Ovary (tissue), 10 donors: ENCODE measurements at places on chromosomes 1 and 21.

DNA sequence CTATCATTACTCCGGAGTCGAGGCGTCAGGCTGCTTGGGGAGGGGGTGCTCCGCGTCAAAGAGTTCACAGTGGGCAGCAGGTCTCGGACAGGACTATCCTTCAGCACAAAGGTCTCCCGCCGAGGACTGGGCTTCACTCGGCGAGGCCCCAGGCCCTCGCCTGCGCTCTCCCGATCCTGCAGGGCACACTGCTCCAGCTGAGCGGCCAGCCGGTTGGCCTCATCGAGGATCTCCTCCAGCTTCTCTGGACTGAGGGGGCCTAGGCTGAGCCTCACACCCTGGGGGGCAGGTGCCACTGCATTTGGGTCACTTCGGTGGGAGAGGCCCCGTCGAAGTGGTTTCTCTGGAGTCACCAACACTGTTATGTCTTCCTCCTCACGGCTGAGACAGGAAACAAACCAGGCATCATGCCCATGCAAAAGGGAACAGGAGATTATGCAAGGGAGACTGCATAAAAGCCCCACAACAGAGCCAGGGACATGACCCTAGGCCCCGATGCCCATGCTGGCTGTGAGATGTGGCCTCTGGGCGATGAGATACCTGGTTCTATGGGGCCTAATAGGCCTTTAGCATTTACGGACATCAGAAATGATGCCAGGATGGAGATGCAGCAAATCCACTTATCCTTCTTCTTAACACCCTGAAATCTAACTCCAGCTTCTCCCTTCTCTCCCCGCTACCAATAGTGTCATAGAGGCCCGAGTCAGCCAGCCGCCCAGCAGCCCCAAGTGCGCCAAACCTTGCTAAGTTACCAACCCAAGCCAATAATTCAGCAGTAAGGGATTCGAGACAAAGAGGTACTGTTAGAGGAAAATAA lies 1.1 kb downstream of the PSRC1 start:
- DNase-seq: no peak

DNA sequence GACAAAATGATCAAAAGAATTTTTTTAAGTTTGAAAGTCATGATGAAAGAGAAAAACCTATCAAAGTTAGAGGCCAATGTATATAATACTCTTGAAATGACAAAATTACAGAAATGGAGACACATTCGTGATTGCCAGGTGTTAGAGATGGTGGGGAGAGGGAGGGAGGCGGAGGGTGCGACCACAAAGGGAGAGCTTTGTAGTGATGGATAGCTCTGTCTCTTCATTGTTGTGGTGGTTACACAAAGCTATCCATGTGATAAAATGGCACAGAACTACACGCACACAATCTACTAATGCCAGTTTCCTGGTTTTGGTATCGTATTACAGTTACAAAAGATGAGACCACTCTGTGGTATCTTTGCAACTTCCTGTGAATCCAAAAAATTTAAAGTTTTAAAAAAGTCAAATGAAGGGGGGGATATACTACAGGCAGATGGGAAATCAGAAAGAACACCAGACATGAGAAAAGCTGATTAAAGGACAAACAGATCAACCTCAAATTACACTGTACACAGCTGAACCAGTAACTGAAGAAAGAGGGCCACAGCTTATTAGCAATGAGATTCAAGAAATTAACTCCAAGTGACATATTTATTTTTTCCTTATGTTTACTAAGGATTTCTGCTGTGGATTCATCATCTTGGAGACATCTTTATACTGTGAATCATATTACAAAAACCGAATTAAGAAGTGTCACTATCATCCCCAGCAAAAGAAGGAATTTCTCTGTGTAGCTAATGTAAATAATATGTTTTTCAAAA lies 199.1 kb downstream of the SLC45A1 start:
- DNase-seq: no peak

DNA sequence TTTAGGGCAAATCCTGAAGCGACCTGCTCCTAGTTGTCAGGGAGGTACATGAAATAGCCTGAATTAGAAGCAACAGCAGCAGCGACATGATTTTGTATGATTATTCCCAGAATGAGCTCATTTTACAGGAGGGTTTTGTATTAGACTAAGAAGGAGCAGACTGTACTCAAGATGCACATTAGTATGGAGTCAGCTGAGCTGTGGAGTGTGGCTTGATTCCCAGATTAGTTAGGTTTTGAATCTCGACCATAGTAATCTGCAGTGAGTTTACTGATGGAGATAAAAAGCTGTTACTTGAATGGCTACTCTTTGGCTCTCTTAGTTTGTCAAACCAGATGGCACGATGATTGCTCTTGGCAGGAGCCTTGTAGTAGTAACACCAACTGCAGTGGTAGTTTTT lies 143.1 kb downstream of the PHTF1 start:
- no peak for DNase-seq

GRCh38 chr1:12001249-12001917 lies 17.9 kb upstream of the MIIP start:
- DNase-seq: peak; percentile 62

GRCh38 chr21:39104911-39105310 lies 78.3 kb downstream of the PSMG1 start:
- DNase-seq: no peak

GRCh38 chr1:203177036-203177405 lies 1.4 kb upstream of the MYBPH start:
- no peak for DNase-seq

GRCh38 chr1:30778154-30778978 lies 20.8 kb upstream of the LAPTM5 start:
- DNase-seq: no peak

DNA sequence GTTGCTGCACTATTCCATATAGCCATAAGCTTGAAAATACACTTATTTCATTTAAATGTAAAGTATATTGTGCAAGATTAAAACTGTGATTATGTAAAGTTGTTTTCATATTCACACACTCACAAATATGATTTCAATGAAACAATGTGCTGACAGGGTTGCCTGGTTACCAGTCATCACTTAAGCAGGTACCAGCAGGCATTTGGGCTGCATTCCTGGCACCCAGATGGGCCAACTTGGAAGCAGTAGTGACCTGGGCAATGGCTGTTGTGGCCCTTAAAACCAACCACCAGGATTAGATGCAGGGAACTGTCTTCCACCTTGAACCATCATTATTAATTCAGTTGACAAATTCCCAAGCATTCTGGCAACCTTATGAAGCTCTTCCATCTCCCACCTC lies 45.0 kb upstream of the RASAL2 start:
- DNase-seq: no peak

- no peak for DNase-seq
Measured at GRCh38 chr1:31572323-31573104, 3.8 kb upstream of the TINAGL1 start.

- DNase-seq: no peak
Measured at GRCh38 chr21:34126691-34127090, 53.3 kb downstream of the MRPS6 start.

DNA sequence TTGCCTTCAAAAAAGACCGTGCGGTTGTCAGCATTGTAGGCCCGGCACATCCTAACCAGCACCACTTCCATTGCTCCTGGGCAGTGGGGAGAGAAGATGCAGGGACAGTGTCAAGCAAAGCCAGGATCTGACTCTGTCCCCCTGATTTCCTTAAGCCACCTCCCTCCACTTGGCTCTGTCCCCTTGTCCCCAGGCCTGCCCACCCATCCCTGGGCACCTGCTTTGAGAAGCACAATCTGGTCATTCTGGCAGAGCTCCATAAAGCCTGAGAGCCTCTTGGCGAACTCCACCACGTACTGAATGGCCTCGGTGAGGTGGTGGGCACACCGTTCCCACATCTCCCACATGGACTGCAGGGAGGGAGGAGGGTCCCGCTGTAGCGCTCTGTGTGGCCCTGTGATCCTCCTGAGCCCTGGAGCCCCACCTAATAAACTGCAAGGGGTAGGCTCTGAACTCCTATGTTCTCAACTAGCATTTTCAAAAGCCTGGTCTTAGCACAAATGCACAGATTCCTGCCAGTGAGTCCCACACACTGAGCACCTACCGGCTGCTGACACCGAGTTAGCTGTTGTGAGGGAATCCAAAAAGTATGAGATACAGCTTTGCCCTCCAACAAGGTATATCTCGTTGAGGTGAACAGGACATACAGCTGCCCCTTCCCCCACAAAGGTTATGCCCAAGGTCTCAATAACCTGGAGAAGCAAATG lies 8.2 kb upstream of the LINGO4 start:
- DNase-seq: no peak

DNA sequence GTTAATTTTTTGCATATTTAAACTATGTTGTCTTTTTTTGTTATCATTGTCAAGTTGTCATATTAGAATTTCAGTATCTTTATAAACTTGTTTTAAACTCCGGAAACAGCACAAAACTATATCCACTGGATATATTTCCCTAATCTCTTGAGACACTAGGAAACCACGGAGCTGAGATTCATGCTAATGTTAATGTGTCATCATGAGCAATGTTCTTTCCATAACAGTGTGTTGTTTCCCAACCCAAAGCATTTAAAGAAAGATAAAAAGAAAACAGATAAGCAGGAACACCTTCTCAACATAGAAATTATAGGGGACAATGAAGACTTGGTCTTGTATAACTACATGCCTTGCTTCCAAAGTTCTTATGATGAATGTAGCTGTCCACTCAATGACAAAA lies 626.2 kb upstream of the TMPRSS15 start:
- DNase-seq: no peak

- DNase-seq: no peak
Measured at GRCh38 chr1:152565535-152566215, 905 bp downstream of the LCE3E start.

DNA sequence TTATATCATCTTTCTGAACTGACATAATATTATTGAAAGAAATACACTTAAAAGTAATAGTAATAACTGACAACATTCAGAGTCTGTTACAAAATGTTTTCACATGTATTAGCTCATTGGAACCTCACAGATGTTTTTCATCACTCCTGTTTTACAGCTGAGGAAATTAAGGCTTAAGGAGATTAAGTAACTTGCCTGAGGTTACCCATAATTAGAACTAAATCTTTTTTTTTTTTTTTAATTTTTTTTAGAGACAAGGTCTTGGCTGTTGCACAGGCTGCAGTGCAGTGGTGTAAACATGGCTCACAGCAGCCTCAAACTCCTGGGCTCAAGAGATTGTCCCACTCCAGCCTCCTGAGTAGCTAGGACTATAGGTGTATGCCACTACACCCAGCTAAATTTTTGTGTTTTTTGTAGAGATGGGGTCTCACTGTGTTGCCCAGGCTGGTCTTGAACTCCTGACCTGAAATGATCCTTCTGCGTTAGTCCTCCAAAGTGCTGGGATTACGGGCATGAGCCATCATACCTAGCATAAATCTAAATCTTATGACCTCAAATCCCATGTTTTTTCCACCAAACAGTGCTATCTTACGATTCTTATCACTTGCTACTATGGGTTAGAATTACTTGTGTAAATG lies 64.7 kb upstream of the MACF1 start:
- DNase-seq: no peak

GRCh38 chr1:241994171-241994570 lies 4.7 kb downstream of the MAP1LC3C start:
- DNase-seq: no peak

DNA sequence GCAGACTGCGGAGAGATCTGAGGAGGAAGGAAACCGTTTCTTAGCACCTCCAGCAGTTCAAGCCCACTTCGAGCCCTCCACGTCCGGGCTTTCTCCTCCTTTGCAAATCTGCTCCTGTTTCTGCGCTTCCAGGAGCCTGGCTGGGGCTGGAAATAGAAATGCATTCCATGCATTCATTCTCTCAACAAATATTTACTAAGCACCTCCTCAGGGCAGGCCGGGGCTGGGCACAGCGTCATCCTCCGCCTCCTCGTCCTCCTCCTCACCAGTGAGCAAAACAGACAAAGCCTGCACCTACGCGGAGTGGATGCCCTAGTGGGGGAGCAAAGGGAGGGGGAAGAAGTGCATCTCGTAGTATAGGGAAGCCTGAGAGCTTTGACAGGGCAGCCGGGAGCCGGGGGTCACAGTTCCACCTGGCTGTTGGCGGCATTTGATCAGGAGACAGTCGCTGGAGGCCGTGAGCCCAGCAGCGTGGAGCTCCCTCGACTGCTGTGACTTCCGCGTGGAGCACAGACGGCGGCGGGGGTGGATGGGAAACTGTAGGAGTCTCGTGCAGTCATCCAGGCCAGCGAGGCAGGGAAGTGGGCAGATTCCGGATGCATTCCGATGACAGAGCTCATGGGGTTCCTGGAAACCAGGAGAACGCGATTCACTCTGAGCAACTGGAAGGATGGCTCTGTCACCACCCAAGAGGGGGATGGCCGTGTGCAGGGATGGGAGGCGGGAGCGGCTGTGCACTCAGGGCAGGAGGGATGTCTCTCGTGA lies 93.5 kb downstream of the SIK1 start:
- DNase-seq: peak; percentile 55

DNA sequence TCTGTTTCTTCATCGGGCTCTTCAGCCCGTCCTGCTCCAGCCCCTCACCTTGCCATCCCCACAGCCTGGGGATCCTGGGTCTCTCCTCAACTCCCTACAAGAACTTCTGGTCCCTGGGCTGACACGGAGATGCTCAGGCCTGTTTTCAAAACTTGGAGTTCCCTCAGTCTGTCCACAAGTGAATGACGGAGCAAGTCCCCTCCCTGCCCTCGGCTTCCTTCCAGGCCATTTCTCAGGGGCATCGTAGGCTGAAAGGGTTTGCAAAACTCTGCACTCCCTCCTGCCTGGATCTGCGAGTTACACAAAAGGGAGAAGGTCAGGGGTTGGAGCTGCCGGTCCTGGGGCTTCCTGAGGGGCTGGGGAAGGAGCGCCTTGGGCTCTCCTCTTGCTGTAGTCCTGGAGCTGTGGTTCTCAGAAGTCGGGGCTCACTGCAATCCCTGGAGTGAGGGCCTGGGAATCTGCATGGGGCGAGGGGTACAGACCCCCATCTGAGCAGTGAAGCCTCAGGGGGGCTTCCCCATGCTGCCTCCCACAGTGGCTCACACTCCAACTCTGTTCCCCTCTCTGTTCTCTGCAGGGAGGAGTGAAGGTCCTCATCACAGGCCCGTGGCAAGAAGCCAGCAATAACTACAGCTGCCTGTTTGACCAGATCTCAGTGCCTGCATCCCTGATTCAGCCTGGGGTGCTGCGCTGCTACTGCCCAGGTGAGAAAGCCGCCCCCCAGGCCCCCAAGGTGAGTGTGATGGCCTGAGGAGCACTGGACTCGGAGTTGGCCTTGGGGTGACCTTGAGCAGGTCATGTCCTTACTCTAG lies 100.6 kb upstream of the VAMP3 start:
- DNase-seq: no peak

GRCh38 chr1:32327204-32327603 lies 8.8 kb downstream of the MARCKSL1 start:
- DNase-seq: no peak
